ENCODE measurements at places on chromosomes 2 and 18.

DNA sequence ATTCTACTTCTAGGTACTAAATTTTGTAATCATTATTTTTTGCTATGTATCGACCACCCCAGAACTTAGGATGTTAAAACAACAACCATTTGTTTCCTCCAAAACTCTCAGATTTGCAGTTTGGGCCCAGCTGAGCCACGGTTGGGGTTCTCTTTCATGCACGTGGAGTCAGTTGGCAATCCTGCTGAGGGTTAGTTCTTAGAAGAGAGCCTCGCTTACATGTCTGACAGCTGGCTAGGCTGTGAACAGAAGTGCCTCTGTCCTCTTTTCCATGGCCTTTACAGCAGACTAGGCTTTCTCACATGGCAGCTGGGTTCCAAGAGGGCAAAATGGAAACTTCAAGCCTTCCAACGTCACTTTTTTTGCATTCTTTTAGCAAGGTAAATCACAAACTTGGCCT is 9.3 kb upstream of the RGPD4 start:
- no peak for DNase-seq

DNA sequence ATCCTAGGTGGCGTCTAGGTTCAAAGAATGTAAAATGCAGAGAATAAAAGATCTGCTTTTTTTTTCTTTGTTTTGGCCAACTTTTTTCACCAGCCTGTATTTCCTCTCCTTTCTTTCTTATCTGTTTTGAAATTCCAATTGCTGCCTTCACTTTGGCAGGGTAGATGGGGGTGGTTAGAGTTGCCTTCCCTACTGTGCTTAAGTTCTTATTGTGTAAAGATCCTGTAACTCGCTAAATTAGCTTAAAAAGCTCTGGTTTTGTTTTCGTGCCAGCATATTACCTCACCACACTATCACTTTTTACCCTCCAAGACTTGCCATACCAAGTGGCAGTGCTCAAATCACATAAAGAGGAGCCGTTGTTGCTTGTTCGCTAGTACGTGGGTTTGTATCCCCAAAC is 921.7 kb downstream of the DPP10 start:
- no peak for DNase-seq

- no peak for DNase-seq
Observed at GRCh38 chr2:134284119-134284670, 30.3 kb downstream of the MGAT5 start.

GRCh38 chr2:52974127-52974526 is 793.5 kb upstream of the CHAC2 start:
- DNase-seq: no peak

- no peak for DNase-seq
Observed at GRCh38 chr2:43634604-43635306, 2.3 kb upstream of the PLEKHH2 start.

- no peak for DNase-seq
Observed at GRCh38 chr2:219998107-219998506, 370.7 kb downstream of the SLC4A3 start.

- DNase-seq: no peak
Observed at GRCh38 chr2:195538937-195539336, 118.1 kb upstream of the SLC39A10 start.

DNA sequence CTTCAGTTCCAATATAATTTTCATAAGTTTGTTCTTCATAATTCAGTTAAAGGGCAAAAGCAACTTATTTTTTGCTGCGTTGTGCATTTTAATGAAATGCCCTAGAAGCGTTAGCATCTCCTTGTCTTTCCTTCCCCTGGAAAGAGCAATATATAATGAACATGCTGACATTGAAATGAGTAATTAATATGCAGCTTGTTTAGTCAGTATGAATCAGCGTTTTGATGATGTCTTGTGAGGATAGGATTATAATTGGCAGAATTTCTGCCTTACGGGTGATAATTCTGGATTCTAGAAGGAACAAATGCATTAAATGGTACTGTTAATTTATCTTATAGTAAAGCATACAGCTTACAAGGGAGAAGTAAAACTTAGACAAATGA is 152.3 kb upstream of the MMADHC start:
- no peak for DNase-seq

DNA sequence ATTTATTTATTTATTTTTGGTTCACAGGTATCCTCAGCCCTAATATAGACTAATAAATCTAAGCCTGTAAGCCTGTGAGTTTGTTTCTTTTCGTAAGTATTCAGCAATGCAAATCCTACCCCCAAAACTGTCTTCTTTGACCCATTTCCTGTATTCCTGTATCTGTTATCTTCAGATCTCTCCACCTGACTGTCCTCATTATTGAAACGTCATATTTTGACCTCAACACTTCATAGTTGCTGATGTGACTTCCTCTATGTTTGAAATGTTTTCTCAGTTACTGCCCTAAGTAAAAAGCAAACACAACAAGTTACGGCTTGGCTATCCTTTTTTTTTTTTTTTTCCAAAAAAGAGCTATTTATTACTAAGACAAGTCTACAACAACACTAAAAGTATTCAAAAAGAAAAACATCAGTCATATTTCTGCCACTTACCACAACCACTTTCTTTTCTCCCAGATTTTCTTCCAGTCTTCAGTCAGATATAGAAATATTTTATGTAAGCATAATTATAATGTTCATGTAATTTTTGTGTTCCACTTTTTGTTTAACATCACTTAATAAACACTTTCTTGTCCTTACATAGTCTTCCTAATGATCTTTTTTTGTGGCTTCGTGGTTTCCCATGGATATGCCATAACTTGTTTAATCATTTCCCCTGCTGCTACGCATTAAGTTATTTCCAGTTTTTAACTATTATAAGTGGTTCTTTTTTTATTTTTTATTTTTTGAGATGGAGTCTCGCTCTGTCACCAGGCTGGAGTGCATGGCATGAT is 45.0 kb upstream of the EML4 start:
- DNase-seq: no peak

DNA sequence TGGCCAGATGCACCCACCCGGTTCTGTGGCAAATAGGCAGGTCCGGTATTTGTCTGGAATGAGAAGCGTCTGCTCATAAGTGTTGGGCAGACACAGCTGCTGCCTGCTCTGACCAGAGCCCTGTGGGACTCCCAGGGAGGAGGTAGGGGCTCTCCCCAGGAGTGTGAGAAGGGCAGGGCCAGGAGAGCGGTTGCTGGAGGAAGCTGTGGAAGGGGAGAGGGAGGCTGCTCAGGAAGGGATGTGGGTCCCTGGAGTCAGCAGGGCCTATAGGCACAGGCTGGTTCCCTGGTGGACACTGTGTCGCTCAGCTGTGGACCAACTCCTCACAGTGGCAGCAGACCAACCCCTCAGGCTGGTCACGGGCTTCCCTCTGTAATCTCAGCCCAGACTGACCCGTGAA is 109.2 kb downstream of the DYSF start:
- no peak for DNase-seq

- no peak for DNase-seq
Observed at GRCh38 chr2:20575935-20576597, 74.8 kb downstream of the HS1BP3 start.

- DNase-seq: peak; percentile 34
Observed at GRCh38 chr18:59881728-59882656, 17.8 kb upstream of the PMAIP1 start.

DNA sequence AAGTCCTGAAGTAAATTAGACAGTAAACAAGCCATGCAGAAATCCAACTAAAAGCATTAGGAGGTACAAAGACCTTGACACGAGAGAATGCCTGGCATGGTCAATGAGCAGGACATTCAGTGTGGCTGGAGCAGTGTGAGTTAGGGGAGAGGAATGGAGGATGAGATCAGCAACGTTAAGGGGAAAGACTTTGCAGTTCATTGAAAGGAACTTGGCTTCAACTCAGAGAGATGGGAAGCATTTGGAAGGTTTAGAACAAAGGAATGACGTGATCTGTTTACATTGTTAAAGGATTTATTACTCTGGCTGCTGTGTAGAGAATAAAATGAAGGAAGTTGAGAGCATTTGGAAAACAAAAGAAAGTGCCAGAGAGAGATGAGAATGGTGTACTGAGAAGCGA is 621.3 kb downstream of the XIRP2 start:
- no peak for DNase-seq

DNA sequence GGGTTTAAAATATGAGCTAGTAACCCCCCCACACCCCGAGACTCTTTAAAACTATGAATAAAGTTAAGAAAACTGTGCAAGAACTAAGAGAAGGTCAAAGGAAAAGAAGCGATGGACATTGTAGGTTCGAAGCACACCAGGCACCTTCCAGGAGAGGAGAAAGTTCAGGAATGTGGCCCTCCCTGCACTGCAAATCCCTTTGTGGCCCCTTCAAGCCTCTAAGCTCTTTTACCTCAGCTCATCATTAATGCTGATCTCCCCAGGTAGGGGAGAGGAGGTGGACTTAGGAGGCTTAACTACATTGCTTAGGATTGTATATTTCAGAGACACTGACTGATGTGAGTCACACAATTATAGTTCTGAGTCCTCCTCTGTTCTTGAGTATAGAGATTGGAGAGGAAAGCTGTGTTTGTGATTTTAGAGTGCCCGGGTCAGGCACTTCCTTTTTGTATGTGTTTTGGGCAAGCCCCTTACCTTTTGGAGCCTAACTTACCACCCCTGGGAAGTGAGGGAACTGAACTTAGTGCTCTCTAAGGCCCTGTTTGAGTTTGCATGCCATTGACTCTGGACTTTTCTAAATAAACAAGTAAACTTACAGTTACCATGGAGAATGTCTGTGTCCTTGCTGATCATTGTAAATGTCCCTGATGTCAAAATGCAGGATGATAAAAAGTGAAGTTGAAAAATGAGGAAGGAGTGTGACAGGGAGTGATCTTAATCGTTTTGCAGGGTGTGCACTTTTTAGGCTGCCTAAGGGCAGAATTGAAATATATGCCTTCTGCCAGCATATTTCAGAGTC is 140.8 kb upstream of the ZEB2 start:
- no peak for DNase-seq

- no peak for DNase-seq
Observed at GRCh38 chr18:68997845-68998244, 200.0 kb downstream of the CCDC102B start.

DNA sequence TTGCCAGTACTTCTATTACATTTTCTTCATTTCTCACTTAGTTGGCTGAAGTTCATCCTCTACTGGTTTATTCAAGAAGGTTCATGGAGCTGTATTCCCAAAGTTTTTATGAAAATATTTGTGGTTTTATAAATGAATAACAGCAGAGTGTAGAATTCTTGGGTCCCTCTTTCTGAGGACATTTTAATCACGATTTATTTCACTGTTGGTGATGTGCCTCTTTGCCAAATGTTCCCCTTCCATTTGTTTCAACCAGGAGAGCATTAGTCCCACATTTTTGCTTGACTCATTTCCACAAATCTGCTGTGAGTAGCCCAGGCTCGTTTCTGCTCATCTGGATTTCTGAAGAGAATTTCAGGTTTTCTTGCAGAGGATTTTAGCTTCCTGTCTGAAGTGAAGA is 20.8 kb downstream of the COPS7B start:
- no peak for DNase-seq

- DNase-seq: no peak
Observed at GRCh38 chr2:229660391-229660790, 54.0 kb downstream of the DNER start.

- DNase-seq: no peak
Observed at GRCh38 chr2:60964651-60965498, 52.6 kb upstream of the PEX13 start.

DNA sequence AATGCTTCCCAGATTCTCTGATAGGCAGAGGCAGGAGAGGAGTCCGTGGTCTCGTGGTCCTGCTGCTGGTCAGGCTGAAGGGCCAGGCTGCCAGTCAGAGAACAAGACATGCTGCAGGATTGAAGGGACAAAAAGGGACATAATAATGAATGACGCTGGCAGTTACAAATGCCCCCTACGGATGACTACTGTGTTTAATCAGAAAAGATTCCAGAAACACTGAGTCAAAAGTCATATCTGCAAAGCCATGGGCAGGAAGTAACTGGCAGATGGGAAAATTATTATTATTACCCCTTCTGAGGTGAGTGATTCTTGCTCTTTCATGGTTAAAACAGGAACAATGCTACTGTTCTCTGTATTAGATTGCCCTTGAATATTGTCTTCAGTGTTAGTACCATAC is 19.0 kb downstream of the LCT start:
- no peak for DNase-seq

GRCh38 chr18:50649821-50650220 is 89.9 kb downstream of the MAPK4 start:
- no peak for DNase-seq

DNA sequence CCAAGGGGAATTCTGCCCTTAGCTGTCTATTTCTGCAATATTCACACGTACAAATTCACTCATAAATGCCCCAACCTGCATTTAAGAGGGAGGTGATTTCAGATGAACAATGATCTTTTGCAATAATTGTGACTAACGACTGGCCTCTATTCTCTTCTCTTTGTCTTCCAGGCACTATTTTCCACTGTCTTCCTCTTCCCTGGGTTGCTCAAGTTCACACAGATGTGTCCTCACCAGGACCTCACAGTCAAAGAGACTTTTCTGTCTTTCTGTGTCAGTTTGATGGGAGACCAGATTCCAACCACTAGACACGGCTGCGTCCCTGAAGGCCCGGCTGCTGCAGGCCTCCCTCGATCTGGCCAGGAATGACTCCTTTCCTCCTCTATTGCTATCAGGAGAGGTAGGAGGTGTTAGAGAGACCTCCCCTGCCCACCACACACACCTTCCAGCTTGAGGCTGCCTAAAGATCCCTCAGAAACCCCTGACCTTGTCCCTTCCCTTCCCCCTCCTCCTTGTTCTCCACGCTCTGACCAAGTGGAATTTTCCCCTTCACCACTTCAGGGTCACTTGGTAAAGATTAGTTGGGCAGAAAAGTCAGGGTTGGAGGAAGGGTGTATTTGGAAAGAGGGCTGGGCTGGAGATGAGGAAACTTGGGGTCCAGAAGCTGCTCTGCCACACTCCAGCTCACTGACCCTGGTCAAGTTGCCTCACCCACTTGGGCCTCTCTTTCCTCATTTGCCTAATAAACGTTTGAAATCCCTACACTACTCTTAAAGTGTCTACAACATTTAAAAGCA is 109.2 kb upstream of the COPS8 start:
- no peak for DNase-seq

DNA sequence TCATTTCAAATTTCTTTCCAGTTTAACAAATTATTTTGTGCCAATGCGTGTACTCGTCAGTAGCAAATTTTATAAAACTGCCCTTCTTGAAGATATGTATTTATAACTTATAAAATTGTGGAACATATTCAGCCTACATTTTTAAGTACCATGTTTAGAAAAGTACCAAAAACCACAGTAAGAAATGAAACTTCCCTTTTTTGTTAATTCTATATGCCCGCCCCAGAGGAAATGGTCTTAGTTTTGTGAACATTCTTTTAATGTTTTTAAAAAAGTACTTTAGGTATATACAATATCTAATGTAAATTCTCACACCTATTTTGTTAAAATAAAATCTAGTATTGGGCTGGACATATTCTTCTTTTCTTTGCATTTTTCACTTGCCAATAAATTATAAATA is 1.2 kb downstream of the UGT1A9 start:
- DNase-seq: no peak

DNA sequence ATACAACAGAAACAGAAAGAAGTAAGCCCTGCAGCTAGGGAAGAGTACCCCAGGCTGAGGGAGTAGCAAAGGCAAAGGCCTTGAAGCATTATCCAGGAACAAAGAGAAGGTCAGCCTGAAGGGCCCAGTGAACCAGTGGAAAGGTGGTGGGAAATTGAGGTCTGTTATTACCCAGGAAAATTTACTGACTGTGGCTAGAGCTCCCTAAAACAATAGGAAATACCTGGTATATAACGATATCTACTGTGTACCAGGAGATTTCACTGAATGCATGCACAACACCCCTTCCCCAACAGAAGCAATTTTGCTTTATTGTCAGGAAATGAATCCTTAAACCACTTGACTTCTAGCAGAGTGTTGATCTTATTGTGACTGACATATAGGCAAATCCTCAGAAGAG is 365.3 kb downstream of the ERBB4 start:
- DNase-seq: no peak

- DNase-seq: peak; percentile 99
Observed at GRCh38 chr2:84925724-84926376, 20.4 kb downstream of the TMSB10 start.
